ENCODE measurements at places on chromosomes 11 and 22. TPM values are rescaled to one million over a fixed set of nuclear protein-coding genes. Genes with fewer than 3 reads are reported as not detected.
A peak's percentile ranks its signal among the peaks of the same experiment; 100 is the strongest.

The HTR3B gene
- not detected for total RNA-seq

DNA sequence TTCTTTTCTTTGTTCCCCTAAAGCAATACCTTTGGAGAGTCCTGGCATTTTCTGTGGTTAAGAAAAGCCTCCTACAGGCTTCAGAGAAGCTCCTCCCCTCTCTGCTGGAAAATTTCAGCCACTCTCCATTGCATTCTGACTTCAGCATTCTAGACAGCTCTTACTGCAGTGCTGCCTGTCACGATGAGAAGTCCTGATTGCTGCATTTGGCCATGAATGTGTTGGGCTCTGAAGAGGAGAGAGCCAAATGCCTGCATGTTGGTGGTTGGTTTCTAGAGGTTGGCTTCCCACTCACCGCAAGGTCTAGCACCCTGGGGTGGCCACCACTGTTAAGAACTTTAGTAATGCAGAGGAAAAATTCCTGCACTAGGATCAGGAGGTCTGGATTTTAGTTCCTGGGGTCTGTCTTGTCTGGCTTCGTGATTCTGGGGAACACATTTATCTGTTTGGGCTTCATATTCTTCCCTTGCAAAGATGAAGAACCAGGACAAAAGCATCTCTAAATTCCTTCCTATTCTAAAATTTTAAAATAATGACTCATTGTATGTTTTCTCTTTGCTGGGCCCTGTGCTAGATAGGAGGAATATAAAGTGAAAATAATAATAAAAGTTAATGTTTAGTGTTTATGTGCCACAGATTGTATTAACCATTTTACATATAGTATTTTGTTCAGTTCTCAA lies 38.1 kb downstream of the COA4 start:
- peak; percentile 7 for DNase-seq

GRCh38 chr22:47307326-47307725 lies 544.9 kb downstream of the TBC1D22A start:
- DNase-seq: peak; percentile 29

DNA sequence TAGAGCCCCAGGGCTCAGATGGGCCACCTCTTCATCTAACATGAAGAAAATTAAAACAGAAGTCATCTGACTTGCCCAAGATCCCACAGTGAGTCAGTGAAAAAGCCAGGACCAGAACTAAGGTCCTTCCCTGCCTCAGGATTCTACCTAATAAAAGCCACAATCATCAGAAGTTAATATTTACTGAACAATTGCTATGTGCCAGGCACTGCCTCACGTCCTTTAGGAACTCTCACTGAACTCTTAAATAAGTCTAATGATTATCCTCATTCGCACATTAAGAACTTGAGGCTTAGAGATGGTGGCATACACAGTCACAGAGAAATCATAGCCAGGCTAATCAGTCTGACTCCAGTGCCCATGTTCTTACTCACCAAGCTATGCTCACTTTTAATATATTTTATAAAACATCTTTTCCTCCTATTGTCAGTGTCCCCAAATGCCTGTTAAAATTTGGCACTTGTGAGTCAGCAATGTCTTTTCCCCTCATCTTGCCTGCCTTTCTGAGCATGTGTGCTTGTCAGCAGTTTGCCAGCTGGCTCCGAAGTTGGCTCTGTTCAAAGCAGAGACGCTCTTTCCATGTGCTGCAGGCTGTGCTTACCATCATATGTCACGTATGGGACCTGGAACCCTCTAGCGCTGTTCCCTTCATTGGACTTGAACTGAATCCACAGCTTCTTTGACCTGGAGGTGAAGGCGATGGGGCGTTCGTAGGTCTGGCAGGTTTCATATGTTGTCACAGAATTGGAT lies 21.5 kb upstream of the NRIP3 start:
- DNase-seq: no peak

DNA sequence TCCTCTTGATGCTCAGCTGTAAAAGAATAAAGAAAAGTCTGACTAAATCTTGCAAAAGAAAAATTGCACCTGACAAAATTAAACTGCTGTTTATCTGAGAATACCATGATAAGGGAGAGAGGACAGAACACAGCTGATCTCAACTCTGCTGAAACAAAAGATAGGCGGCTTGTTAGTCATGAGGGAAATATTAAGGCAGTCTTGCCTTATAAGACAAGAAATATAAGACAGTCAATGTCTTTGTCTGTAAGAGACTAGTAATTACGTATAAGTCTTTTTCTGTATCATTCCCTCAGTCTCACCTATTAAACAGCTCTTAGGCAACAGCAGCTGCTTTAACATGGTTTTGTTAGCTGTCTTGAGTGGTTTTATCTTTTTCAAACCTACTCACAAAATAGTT lies 296.6 kb downstream of the LUZP2 start:
- DNase-seq: peak; percentile 74

GRCh38 chr22:37301144-37301830 lies 19.0 kb downstream of the CYTH4 start:
- peak; percentile 19 for DNase-seq

- DNase-seq: no peak
These were observed 839 bp downstream of the STX5 start for GRCh38 chr11:62830904-62831519.

DNA sequence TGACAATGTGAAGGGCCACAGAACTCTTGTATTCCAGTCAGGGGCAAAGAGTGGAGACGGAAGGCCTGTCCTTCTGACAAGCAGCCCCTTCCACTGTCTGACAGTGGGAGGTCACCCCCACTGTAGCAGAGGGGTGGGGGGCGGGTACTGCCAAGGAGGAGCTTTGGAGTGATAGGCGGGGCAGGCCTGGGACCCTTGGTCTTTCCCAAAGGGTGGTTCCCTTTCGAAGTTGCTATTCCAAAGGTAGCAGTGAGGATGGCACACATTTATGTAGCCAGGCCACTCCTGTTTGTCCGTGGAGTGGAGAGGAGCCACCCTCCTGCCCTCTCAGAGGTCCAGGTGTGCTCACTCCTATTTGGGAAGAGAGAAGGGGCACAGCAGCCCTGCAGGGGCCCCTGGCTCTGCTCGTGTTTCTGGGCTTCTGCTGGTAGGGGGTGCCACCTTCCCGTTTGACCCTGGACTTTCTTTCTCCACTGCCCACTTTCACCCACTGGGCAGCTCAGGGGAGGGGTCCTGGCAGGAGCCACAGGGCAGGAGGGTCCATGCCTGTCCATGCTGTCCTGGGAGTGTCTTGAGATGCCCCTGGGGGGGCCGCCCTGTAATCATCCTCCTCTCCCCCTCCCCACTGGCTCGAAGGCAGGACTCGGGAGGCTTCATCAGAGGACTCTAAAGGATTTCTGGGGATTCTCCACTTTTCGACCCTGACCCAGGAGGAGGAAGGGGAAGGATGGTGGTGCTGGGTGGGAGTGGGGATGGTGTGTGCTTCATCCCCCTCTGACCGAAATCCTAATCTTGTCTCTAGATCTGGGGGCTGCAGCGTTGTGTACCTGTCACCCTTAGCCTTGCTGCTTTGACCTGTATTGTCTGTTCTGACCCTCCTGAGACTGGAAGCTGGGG lies 994 bp downstream of the TAGLN start:
- DNase-seq: no peak

GRCh38 chr11:8261291-8261690 lies 2.4 kb downstream of the LMO1 start:
- no peak for DNase-seq

DNA sequence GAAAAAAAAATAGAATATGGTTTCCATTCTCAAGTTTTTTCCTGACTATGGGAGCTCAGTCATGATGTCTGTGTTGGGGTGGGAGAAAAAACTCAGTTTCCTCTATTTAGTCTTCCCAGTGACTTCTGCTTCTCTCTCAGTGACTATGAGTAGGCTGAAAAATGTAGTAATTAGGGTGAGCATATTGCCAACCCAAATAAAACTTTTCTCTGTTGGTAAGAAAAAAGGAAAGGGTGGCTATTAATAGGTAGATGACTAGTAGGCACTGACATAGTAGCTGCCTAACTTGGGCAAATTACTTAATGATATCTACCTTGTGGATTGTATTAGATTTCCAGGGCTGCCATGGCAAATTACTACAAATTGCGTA lies 34.2 kb upstream of the BIRC3 start:
- peak; percentile 75 for DNase-seq

DNA sequence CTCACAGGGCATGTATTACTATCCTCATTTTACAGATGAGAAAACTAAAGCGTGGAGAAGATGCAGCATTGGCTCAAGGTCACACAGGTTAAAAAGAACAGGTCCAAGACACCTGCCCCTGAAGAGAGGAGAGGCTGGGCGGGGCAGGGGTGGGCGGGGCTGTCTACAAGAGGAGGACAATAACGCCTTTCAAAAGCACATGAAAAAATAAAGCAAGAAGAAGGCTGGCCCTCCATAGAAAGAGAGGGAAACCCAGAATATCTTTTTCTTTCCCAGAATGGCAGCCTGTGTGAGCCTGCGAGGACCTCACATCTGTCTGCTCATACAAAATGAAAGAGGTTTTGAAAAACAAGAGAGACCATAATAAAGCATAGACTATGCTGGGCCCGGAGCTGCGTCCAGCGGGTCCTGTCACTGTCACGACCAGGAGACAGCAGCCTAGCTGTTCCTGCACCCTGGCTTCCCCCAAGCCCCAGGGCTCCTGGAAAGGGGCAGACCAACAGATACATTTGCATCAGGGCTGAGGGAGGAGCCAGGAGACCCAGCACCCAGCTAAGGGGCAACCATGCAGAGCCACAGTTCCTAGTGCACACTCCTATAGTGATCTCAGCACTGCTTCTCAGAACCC lies 61.6 kb downstream of the DSCAML1 start:
- no peak for DNase-seq

DNA sequence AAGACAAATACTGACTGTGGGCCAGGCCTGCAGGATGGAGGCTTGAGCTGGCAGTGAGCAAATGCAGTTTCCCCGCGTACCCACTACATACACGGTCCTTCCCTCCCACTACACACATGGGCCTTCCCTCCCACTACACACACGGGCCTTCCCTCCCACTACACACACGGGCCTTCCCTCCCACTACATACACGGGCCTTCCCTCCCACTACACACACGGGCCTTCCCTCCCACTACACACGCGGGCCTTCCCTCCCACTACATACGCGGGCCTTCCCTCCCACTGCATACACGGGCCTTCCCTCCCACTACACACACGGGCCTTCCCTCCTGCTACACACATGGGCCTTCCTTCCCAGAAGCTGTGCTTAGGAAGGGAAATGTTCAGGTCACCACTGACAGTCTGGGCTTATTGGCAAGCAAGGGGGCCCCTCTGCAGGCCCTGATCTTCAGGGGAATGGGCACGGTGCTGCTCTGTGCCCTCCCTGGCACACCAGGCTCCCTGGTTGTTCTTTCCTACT lies 10.8 kb downstream of the DNAL4 start:
- no peak for DNase-seq

DNA sequence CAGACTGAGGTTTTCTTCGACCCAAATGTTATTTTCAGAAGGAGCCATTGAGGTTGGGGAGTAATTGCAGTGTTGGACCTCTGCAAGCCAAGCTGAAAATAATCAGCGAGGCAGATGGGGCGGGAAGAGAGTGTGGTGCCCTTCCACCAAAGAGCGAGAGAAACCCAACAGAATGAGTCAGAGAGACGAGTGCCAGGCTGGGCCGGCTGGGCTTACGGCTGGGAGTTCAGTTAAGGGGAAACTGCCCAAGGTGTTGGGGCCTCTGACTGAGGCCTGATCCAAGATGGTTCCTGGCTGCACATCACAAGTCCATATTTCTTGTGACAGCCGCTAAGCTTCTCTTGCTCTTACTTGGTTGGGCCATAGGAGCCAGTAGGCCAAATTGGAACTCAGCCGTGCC lies 30.4 kb upstream of the CREB3L1 start:
- peak; percentile 67 for DNase-seq

DNA sequence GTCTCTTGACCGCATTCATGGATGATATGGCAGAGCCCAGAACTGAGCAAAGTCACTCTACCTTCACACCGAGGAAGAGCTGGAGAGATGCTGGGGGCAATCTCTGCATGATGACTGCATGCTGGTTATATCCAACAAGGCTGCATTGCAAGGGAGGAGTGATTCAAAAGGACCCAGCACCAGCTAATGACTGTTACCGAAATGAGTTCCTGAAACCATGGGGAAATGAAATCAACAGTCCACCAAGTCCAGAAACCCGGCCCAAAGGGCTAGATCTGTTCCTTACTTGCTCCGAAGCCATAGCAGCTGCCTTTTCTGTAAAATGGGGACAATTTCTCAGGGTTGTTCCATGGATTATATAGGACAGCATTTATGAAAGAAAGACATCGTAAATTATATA lies 1.2 kb upstream of the SMIM35 start:
- DNase-seq: no peak
